HCT116 (cell line): ENCODE measurements at places on chromosomes 6 and 20. TPM values are rescaled to one million over a fixed set of nuclear protein-coding genes. Genes with fewer than 3 reads are reported as not detected.

DNA sequence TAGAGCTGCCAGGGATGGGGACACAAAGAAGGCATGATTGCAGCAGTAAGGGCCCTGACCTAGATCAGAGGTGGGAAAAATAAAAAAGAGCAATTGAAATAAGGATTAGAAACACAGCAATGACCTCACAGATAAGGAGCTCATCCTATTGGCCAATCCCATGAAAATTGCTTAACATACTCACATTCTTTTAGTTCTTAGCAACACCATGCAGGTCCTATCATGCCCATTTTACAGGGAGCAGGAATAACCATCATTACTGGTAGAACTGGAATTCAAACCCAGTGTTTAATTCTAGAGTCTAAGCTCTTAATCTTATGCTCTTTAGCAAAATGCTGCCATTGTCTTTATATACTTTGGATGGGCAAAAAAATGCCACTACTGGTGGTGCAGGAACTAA, 267.7 kb downstream of the RNF144B start:
- no peaks in the 10 kb centered on the region for H3K4me1 ChIP-seq
- no peak overlapping the region for H3K27ac ChIP-seq
- no peak overlapping the region for H3K4me3 ChIP-seq
- H3K36me3 ChIP-seq, result no peaks in the 10 kb centered on the region
- no peaks in the 10 kb centered on the region for H3K27me3 ChIP-seq
- DNase-seq, result no peak

Gene LTB
- 0.64 TPM for total RNA-seq

Gene SPATA25
- total RNA-seq, result 0.42 TPM

DNA sequence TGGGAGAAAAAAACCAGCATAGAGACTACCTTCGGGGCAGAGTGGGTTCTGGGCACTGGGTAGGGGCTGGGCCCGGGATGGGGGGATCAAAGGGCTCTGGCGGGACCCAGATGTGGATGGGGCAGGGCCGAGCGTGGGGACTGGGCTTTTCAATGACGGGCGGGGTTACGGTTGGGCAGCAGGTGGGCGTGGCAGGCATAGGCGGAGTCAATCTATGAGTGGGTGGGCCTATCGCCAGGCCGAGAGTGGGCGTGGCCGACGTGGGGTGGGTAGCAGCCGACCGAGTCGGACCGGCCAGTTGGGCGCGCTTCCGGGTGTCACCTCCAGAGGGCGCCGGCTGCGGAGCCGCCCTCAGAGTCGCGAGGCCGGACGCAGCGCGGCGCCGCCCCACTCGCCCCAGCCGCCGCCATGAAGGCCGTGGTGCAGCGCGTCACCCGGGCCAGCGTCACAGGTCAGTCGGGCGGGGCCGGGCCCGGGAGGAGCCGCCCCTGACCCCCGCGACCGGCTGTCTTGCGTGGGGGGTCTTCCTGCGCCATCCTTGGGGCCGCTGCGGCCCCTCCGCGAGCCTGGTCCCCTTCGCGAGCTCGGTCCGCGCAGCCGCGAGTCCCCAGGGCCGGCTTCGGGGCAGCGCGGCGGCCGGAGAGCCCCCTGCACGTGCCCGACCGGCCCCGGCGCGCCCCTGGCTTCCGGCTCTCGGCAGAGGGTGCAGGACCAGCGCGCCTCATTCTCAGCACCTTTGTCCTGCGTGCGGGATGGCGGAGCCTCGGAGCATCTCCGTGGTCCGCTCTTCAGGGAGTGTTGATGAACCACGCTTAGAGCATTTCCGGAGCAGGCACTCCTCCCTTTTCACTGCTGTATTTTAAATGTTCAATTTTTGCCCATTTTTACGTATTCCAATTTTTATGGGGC, at the start of gene DTD1:
TSS of gene DTD1 (plus strand) at position 390 of the 909 bp plus-strand sequence. CDS start at position 409, 19 bp downstream.
- peak; percentile 83 for DNase-seq
- peaks cover 8% of the 10 kb centered on the region; the same call in 1 of the 2 replicates for H3K4me1 ChIP-seq
- H3K27me3 ChIP-seq, result no peaks in the 10 kb centered on the region
- peak within 1 kb of the TSS; percentile 67 for H3K27ac ChIP-seq

- H3K27ac ChIP-seq, result no peak overlapping the region
- peaks cover 16% of the 10 kb centered on the region for H3K4me1 ChIP-seq
- H3K27me3 ChIP-seq, result no peaks in the 10 kb centered on the region
- no peaks in the 10 kb centered on the region for H3K36me3 ChIP-seq
- no peak overlapping the region for H3K4me3 ChIP-seq
Measured at GRCh38 chr6:131998255-131998982, 47.2 kb upstream of the CCN2 start.

DNA sequence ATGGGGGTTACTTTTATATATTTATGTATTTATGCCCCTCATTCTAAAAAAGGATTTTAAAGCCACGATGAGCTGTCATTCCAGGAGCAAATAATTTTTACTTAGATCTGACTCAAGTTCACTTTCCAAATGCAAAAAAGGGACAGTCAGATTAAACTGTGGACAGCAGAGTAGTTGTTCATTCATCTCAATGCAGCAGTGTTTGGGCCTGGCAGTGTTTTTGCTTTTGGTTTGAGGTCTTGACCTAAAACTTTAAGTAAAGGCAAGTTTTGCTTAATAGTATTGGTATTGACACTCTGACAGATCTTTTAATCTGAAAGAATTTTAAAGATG, 13.9 kb downstream of the JARID2 start:
- no peaks in the 10 kb centered on the region for H3K27me3 ChIP-seq
- no peak overlapping the region for H3K27ac ChIP-seq

- no peak for DNase-seq
- H3K27ac ChIP-seq, result no peak overlapping the region
- H3K4me3 ChIP-seq, result no peak overlapping the region
- H3K36me3 ChIP-seq, result no peaks in the 10 kb centered on the region
- peaks cover 15% of the 10 kb centered on the region for H3K4me1 ChIP-seq
Measured at GRCh38 chr6:133749427-133749826, 139.5 kb upstream of the TCF21 start.

DNA sequence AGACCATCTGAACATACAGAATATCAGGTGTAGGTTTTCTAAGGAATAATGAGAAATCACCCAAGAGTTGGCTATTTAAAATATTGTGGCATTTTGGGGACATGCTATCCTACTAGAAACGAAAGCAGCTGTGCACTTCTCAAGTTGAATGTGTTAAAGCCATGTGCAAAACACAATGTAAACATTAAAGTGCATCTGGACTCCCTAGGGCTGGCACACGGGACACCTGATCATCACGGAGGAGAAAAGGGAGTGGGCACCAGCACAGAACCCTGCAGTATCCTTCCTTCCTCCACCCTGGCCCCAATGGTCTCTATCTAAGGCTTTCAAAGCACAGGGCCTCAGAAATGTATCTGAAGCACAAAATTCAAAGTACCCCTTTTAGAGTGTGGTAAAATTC, 94.3 kb downstream of the INSM1 start:
- no peak for DNase-seq
- H3K27me3 ChIP-seq, result no peaks in the 10 kb centered on the region
- H3K36me3 ChIP-seq, result no peaks in the 10 kb centered on the region
- no peak overlapping the region for H3K4me3 ChIP-seq
- no peaks in the 10 kb centered on the region for H3K4me1 ChIP-seq

- H3K4me3 ChIP-seq, result no peak overlapping the region
- no peak for DNase-seq
- no peaks in the 10 kb centered on the region for H3K36me3 ChIP-seq
Measured at GRCh38 chr6:109628158-109629000, 62.6 kb downstream of the AK9 start.

DNA sequence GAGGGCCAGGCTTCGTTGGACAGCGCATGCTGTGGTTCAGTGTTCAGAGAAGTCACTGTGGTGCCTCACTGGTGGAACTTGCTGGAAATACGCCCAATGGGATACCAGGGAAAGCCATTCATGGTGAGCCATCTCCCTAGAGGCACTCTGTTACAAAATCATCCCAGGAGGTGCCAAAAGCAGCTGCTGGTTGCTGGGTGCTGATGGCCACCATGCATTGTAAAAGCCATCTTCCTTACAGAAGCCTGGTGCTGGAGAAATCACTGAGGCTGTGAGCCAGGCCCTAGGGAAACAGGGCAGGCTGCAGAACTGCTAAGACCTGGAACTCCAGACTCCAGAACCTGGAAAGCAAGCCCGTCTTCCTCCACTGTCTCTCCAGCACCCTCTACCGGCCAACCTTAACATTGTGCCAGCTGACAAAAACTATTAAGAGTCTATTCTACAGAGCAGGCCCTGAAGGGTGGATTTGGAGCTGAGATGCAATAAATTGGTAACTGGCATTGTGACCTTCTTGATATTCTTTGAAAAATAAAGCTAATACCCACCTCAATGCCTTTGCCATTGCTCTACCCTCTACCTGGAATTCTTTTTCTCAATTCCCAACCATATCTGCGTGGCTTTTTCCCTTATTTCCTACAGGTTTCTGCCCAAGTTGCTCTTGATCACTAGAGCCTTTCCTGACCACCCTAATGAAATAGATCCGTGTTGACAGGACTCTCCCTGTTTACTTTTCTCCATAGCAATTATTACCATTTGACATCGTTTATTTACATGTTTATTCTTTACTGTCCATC, 18.5 kb downstream of the SNRPB start:
- H3K4me1 ChIP-seq, result no peaks in the 10 kb centered on the region
- peak; percentile 48 for DNase-seq
- H3K4me3 ChIP-seq, result no peak overlapping the region
- no peak overlapping the region for H3K27ac ChIP-seq

GRCh38 chr6:82703230-82703629, 339.6 kb downstream of the TPBG start:
- H3K27ac ChIP-seq, result no peak overlapping the region
- H3K27me3 ChIP-seq, result no peaks in the 10 kb centered on the region
- no peaks in the 10 kb centered on the region for H3K36me3 ChIP-seq

Gene KHDC1L
- total RNA-seq, result 5.4 TPM

- H3K4me3 ChIP-seq, result no peak overlapping the region; the same call in 1 of the 2 replicates
- peaks cover 62% of the 10 kb centered on the region for H3K36me3 ChIP-seq
Measured at GRCh38 chr20:31718952-31719643, 3.6 kb downstream of the BCL2L1 start.

- no peak overlapping the region for H3K27ac ChIP-seq
- no peaks in the 10 kb centered on the region for H3K36me3 ChIP-seq
- H3K27me3 ChIP-seq, result peaks cover 3% of the 10 kb centered on the region; the same call in 1 of the 2 replicates
- no peak for DNase-seq
- no peak overlapping the region for H3K4me3 ChIP-seq
Measured at GRCh38 chr20:48794360-48794759, 33.4 kb downstream of the PREX1 start.

GRCh38 chr6:13105139-13105538, 223.2 kb downstream of the TBC1D7 start:
- no peaks in the 10 kb centered on the region for H3K36me3 ChIP-seq
- H3K27ac ChIP-seq, result no peak overlapping the region
- no peak overlapping the region for H3K4me3 ChIP-seq

DNA sequence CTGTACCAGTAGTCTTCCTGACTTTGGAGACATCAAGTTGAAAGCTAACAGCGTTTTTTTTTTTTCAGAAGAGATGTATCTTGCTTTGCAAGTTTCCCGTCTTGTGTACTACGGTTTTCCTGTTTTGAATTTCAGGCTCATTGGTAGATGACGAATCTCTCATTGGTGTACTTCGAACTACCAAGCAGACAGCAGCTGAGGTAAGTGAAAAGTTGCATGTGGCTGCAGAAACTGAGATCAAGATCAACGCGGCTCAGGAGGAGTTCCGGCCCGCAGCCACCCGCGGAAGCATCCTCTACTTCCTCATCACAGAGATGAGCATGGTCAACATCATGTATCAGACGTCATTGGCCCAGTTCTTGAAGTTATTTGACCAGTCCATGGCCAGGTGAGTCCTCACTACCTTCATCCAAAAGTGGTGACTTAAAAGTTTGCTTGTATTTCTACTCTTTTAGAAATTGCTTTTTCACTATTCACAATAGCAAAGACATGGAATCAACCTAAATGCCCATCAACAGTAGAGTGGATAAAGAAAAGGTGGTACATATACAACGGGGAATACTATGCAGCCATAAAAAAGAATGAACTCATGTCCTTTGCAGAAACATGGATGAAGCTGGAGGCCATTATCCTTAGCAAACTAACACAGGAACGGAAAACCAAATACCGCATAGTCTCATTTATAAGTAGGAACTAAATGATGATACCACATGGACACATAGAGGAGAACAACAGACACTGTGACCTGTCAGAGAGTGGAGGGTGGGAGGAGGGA, 110.6 kb upstream of the GLP1R start:
- H3K4me1 ChIP-seq, result no peaks in the 10 kb centered on the region
- H3K27me3 ChIP-seq, result peaks cover 34% of the 10 kb centered on the region
- H3K36me3 ChIP-seq, result no peaks in the 10 kb centered on the region
- DNase-seq, result no peak
- no peak overlapping the region for H3K4me3 ChIP-seq

GRCh38 chr20:39338469-39339376, 376.6 kb downstream of the DHX35 start:
- H3K4me1 ChIP-seq, result no peaks in the 10 kb centered on the region
- no peak overlapping the region for H3K27ac ChIP-seq
- DNase-seq, result no peak
- no peaks in the 10 kb centered on the region for H3K36me3 ChIP-seq

DNA sequence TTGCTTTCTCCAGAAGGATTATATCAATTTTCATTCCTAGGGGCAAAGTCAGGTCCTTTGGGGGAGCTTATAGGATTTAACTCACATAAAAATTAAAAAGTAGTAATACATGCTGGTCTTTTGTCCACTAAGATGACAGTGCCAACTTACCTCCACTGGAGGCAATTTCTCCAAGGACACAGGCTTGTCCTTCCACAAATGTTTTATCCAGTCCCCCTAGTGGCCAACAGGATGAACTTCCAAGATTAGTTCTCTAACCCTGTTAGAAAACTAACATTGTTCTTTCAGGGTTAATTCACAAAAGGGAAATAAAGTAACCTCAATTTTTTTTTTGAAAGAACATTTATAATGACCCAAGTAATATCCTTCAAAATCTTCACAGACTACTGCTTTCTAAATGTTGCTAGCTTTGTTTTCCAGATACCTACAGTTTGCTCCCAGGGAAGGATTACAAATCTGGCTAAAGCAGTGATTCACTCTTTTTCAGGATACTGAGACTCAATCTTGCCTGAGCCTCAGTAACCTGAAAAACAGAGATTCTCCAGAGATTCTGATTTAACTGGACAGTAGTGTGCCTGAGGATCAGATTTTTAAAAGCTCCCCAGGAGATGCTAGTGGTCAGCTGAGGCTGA, 31.7 kb upstream of the UBR2 start:
- H3K27me3 ChIP-seq, result no peaks in the 10 kb centered on the region
- H3K36me3 ChIP-seq, result no peaks in the 10 kb centered on the region
- H3K27ac ChIP-seq, result no peak overlapping the region

- no peaks in the 10 kb centered on the region for H3K36me3 ChIP-seq
- no peaks in the 10 kb centered on the region for H3K27me3 ChIP-seq
- no peak overlapping the region for H3K4me3 ChIP-seq
- no peak for DNase-seq
- H3K27ac ChIP-seq, result no peak overlapping the region
Measured at GRCh38 chr6:19772891-19773290, 64.3 kb upstream of the ID4 start.

Gene LTV1
- 40.3 TPM for total RNA-seq

DNA sequence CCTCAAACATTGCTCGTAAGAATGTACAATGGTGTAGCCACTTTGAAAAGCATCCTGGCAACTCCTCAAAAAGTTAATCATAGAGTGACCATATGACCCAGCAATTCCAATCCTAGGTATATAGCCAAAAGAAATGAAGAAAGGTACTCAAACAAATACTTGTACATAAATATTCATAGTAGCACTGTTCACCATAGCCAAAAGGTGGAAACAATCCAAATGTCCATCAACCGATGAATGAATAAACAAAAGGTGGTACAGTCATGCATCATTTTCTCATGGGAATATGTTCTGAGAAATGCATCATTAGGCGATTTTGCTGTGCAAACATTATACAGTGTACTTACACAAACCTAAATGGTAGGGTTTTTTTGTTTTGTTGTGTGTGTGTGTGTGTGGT, 74.4 kb upstream of the TBC1D7 start:
- H3K27ac ChIP-seq, result no peak overlapping the region
- H3K27me3 ChIP-seq, result no peaks in the 10 kb centered on the region
- H3K4me1 ChIP-seq, result peaks cover 13% of the 10 kb centered on the region
- no peak for DNase-seq

Gene SMIM8
- 8.0 TPM for total RNA-seq

Gene CPXM1
- 0.17 TPM for total RNA-seq

Gene DNAH8
- total RNA-seq, result not detected
